ENCODE measurements at places on chromosomes 3 and 15. TPM values are rescaled to one million over a fixed set of nuclear protein-coding genes. Genes with fewer than 3 reads are reported as not detected.

GRCh38 chr15:39850436-39850835 is 67.8 kb upstream of the FSIP1 start:
- no peak for DNase-seq

DNA sequence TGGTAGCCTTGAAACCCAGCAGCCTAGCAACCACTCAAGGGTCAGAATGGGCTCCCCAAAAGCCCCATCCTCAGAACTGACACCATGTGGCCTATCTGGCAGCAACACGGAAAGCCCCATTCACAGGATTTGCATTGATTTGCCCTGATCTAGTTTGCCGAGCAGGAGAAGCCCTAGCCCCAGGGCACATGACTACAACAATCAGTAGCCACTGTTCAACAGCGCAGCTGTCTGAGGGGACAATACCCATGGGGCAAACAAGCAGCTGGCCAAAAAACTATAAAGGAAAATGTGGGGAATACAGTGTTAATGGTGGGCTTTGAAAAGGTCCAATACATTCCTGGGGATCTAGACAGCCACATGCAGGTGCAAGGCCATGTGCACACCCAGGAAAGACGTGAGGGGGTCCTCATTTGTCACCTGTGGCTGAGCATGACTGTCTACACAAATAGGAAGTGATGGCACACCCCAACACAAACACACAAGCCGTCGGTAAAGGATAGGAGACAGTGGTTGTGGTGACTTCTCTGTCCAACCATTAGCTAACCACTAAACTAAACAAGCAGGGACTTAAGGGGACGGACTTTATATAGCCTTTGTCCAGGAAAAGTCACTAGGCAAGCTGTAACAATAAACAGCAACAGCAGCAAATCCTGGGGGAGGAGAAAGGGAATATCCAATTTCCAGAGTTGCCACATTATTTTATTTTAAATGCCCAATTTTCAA is 113.7 kb downstream of the LRIG1 start:
- no peak for DNase-seq

MYD88 gene
- 2.1 TPM for total RNA-seq

GRCh38 chr3:16864610-16865313 is 20.0 kb upstream of the PLCL2 start:
- DNase-seq = peak; percentile 61

TNFSF10 gene
- 0.79 TPM for total RNA-seq

- DNase-seq = no peak
Measured at GRCh38 chr15:67955252-67955651, 98.9 kb upstream of the PIAS1 start.

HEXA gene
- 89.0 TPM for total RNA-seq

DNA sequence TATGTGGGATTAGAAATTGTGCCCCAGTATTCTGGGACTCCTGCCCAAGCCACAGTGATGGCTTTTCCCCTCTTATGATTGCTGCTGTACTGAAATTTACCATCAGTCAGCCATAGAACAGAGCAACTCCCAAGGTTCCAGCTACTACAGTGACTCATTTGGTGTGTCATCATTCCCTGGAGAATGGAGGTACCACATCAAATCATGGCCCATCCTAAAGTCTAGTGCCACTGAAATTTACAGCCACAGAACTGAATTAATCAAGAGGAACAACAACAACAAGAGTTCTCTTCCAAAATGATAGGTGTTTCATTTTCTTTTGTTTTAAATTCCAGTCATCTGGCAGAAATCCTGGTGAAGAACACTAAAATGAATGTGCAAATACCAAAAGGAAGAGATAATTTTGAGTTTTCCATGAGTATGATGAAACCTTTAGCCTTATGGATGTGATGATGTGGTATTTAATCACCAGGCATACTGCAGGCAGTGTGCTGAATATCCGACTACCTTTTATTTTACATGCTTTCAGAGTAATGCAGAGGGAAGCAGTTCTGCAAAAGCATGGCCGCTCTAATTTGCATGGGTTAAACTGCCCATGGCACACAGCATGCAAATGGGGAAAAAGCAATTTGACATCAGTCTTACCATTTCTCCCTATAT is 75.6 kb upstream of the SLC2A2 start:
- peak; percentile 74 for DNase-seq

DNA sequence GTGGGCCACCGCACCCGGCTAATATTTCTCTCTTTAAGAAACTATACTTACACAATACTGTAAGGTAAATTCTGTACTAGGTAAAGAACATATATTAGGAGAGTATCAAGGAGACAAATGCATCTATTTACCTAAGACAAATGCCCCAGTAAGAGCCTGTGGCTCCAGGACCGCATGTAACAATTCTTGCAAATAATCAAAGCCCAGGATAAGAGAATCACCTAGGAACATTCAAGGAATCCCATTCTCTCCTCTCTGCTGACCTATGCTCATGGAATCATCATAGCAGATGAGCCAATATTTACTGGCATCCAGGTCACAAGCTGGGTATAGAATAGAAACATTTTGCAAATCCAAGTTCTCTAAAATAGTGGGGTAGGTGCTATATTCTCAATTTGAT is 347.7 kb downstream of the FOXP1 start:
- DNase-seq = no peak

- no peak for DNase-seq
Measured at GRCh38 chr3:9193633-9194195, 55.7 kb downstream of the SRGAP3 start.

CEP152 gene
- total RNA-seq = 9.8 TPM

GRCh38 chr15:73305331-73306211 is 63.2 kb downstream of the HCN4 start:
- DNase-seq = peak; percentile 61

DNA sequence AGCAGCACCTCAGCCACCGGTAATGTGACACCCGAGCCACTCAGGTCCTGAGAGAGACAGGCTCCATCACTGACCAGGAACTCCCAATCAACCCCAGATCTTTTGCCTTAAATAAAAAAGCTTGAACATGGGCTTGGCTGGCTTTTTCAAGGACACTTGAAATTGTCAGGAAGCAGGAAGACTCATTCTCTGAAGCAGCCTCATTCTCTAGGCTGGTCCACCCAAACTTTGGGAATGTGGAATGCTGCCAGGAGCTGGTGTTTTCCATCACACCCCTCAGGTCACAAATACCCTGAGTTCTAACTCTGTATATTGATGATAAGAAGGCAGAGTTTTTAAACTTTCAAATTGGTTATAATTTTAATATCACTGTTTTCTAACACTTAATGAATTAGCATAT is 17.0 kb downstream of the CXCR6 start:
- no peak for DNase-seq

- no peak for DNase-seq
Measured at GRCh38 chr3:95775486-95776094, 1038.8 kb upstream of the EPHA6 start.

DNA sequence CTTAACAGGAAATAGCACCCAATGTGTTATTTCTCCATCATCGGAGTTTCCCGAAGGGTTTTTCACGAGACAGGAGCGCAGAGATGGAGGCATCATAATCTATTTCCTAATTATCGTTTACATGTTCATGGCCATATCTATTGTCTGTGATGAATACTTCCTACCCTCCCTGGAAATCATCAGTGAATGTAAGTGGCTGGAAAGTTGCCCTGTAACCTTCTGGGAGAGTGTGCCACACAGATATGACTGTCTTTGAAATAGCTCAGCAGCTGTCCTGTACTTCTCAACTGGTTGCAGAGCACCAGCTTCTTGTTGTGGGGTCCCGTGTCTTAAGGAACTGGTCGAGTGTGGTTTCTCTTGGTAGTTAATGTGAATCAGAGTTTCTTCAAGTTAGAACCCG is 1.1 kb downstream of the SLC24A5 start:
- no peak for DNase-seq

GRCh38 chr3:176119826-176120225 is 1077.5 kb downstream of the TBL1XR1 start:
- DNase-seq = no peak

- DNase-seq = no peak
Measured at GRCh38 chr3:61565569-61565968, 4.2 kb downstream of the PTPRG start.

DNA sequence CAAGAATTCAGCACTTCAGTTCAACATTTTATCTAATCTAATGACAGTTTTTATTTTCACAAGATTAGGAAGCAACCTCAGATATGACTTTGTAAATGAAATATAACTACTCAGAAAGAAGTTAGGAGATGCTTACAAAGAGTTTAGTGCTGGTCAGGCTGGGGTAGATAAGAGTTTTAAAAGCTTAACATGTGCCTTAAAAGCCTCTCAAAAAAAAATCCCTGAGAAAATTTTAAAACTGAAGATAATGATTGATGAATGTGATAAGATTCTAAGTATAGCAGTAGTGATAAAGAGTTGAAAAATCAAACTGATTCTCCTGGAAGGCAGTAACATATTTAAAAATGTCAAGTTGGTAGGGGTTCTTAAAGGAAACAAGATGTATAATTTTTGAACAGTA is 478.2 kb downstream of the NLGN1 start:
- no peak for DNase-seq

All from A172 (cell line).